Stimulated activated naive CD4-positive, alpha-beta T cell treated with Interleukin-2 at 50 U/mL for 16 hours (primary cell): ENCODE measurements at places on chromosomes 5 and 9.

DNA sequence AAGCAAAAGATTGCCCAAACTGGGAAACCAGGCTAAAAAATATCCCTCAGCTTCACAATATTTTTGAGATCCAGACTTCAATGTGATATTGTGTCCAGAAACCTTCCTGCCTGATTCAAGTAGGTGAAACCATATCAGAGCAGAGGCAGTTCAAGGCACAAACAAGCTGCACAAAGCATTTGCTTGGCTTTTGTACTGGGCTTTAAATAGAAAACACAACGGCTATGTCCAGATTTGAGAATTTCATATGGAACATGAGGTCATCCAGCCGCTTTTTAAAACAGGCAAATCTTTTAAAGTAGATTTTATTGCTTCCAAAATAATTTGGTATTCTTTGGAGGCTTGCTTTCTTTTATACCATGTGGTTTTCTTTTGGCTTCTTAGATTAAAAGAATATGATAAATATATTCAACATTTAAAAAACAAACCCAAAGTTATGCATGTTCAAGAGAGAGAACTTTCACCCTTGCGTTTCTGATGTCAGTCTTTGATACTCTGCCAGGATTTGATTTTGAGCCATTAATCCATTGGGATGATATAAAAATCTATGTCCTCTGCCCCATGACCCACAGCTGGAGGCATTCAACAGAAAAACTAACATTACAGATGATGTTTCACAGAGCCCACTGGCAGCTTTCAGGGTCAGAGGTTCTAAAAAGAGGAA, 29.0 kb upstream of the CCDC112 start:
- no peak for DNase-seq

- DNase-seq: no peak
Observed at GRCh38 chr5:138999674-139000073, 124.5 kb upstream of the LRRTM2 start.

DNA sequence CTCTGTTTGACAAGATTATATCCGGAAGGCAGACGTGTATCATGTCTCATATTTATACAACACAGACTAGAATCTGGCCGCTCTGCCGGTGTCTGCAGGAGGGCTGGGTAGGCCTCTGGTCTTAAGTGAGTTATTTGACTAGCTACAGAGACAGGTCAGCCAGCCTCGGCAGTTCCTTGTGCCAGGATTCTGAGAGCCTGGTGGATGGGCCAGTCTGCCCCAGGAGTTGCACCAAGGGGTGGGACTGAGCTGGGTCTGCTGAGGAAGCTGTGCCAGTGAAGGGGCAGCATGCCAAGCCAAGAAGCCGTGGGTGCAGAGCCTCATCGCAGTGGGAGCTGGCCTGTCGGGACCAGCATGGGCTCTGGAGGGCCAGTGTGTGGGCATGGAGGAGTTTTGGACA, 7.1 kb downstream of the SNX18 start:
- no peak for DNase-seq

DNA sequence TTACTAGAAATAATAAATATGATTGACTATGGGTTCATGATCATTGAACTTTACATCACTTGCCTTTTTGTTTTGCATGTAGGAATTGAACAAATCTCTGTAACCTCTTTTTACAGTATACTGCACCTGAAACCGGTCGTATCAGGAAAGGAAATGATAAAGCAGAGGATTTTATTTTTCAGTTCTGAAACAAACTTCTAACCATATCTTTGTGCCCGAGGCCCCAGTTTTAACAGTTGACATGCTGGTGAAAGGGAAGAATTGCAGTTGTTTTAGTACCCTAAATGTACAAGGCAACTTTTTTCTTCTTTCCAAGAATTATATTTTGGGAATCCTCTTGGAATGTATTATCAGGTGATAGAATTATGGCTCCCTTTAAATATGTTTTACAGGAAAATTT, 27.8 kb downstream of the TMEM38B start:
- DNase-seq: no peak

- no peak for DNase-seq
Observed at GRCh38 chr5:7868427-7868772, 431 bp downstream of the FASTKD3 start.

DNA sequence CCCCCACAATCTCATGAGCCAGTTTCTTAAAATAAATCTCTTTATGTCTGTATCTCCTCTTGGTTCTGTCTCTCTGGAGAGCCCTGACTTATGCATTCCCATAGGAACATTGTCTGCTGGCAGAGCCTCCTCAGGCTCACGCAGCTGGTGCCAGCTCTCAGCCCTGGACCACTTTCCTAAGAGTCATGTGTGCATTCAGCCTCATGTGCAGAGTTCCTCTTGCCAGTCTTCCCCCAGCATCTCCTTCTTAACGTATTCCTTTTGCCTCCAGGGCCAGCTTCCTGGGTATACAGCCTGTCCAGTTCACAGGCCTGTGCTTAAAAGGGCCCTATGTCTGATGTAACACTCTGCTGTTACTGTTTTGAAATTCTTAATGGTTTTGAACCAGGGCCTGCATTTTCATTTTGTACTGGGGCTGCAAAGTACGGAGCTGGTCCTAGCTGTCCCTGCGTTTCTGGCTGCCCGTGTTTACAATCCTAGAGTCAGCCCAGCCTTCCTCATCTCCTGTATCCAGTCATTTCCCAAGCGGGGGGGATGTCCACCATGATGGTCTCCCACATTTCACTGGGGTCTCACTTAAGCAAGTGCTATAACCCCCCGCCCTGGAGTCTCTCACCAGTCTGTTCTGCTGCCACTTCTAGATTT, 18.1 kb downstream of the ANKRD33B start:
- no peak for DNase-seq

GRCh38 chr5:11955331-11955730, 51.1 kb upstream of the CTNND2 start:
- no peak for DNase-seq

- DNase-seq: no peak
Observed at GRCh38 chr5:124371111-124371706, 375.2 kb downstream of the ZNF608 start.

DNA sequence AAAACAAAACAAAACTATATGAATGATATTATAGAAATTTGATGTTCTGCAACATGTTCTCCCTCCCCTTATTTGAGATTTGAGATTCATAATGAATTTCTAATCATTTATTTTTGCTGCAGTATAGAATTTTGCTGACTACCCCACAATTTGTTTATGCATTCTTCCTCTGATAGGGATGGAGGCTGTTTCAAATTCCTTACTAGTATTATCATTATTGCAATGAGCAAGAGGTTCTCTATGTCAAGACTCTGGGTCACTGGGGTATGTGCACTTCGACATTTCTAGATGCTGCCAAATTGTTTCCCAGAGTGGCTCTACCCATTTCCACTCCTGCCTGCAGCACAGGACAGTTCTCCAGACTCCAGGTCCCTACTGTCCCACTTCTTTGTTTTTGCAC, 54.9 kb upstream of the DAB2IP start:
- no peak for DNase-seq

GRCh38 chr5:124059200-124059599, 547.2 kb downstream of the CSNK1G3 start:
- no peak for DNase-seq

- DNase-seq: no peak
Observed at GRCh38 chr9:134676361-134676760, 34.8 kb downstream of the COL5A1 start.
